ENCODE measurements at places on chromosomes 4 and X. TPM values are rescaled to one million over a fixed set of nuclear protein-coding genes. Genes with fewer than 3 reads are reported as not detected.
A peak's percentile ranks its signal among the peaks of the same experiment; 100 is the strongest.

DNA sequence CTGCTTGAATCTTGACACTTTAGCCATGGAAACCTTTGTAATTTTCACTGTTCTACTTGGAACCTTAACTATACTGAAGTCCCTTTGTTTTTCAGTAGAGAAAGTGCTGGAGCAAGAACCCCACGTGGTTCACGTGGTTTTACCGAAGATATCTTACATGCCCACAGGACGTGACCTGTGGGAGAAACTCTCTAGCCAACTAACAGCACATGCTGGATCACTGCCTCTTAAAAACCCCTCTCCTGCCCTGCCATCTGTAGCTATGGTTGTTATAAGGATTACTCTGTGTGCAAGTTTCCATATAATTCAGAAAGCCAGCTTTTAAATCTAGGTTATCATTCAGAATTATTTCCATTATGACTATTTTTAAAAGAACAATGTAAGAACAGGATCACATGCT, 30.2 kb downstream of the SPANXD start:
- no peak for DNase-seq
- no peaks in the 10 kb centered on the region for H3K36me3 ChIP-seq
- no peaks in the 10 kb centered on the region for H3K27me3 ChIP-seq

- no peak overlapping the region for H3K27ac ChIP-seq
- no peak overlapping the region for H3K4me3 ChIP-seq
- no peaks in the 10 kb centered on the region for H3K4me1 ChIP-seq
- DNase-seq: no peak
- peaks cover 2% of the 10 kb centered on the region for H3K27me3 ChIP-seq
- peaks cover 14% of the 10 kb centered on the region for H3K36me3 ChIP-seq
Observed at GRCh38 chrX:24799078-24799477, 105.4 kb downstream of the POLA1 start.

- H3K36me3 ChIP-seq: peaks cover 5% of the 10 kb centered on the region
- no peak overlapping the region for H3K4me3 ChIP-seq
- H3K27me3 ChIP-seq: peaks cover 3% of the 10 kb centered on the region
- DNase-seq: peak; percentile 71
- peak overlapping the region; percentile 86 for H3K27ac ChIP-seq
Observed at GRCh38 chr4:2745981-2746806, 9.9 kb downstream of the TNIP2 start.

DNA sequence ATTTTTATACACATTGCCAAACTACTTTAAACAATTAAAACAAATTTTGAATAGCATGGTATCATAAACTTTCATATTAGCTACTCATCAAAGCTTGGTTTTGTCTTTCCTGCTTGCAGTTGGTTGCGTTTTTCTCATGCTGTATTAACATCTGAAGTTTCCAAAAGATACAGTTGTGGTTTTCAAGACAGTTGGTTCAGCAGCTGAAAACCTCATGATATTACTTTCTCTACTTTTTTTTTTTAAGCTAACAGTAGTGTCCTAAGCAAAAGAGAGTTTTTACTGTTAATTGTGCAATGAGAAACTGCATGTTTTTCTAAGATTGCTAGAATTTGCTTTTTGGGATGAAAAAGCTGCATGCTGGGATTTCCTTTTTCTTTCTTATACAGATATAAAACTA, 15.2 kb downstream of the RUFY3 start:
- H3K36me3 ChIP-seq: no peaks in the 10 kb centered on the region
- H3K4me3 ChIP-seq: peak overlapping the region; percentile 74
- DNase-seq: no peak
- H3K27ac ChIP-seq: peak overlapping the region; percentile 86
- peaks cover 2% of the 10 kb centered on the region for H3K27me3 ChIP-seq
- peaks cover 44% of the 10 kb centered on the region for H3K4me1 ChIP-seq

GRCh38 chr4:118850488-118851173, 14.7 kb upstream of the SEC24D start:
- H3K36me3 ChIP-seq: peaks cover 8% of the 10 kb centered on the region
- peak; percentile 50 for DNase-seq
- H3K4me1 ChIP-seq: peaks cover 14% of the 10 kb centered on the region
- H3K27ac ChIP-seq: peak overlapping the region; percentile 91
- no peaks in the 10 kb centered on the region for H3K27me3 ChIP-seq

DNA sequence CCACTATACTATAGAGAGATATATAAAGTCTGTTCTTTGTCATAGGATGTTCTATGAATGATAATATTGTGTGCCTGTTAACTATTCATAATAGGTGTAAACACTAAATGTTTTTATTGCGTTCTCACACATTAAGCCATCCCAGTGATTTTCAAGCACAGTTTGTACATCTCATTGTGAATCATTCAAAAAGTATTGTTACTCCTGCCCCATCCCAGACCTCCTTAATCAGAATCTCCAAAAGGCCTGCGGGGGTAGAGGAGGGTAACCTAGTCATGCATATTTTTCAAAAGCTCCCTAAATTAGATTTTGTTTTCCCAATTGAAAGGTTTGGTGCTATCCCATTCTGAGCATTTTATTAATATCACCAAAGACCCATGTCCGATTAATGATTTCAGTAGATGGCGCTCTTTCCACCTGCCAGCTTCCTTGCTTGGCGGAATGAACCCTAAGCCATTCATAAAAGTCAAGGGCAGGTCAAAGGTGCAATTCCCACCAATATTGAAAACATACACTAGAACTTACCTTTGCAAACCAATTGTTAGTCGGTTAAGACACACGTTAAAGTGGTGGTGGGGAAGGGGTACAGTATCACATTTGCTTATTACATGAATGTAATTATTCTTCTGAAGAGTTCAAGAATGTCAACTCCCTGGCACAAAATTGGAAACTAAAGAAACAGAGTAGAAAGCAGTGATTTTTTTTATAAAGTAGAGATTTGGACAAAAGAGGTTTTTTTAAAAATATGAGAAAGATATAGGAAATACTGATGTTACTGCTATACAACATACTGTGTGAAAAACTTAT, 5.8 kb upstream of the TET2 start:
- H3K4me3 ChIP-seq: no peak overlapping the region
- H3K36me3 ChIP-seq: no peaks in the 10 kb centered on the region
- H3K27me3 ChIP-seq: peaks cover 4% of the 10 kb centered on the region

DNA sequence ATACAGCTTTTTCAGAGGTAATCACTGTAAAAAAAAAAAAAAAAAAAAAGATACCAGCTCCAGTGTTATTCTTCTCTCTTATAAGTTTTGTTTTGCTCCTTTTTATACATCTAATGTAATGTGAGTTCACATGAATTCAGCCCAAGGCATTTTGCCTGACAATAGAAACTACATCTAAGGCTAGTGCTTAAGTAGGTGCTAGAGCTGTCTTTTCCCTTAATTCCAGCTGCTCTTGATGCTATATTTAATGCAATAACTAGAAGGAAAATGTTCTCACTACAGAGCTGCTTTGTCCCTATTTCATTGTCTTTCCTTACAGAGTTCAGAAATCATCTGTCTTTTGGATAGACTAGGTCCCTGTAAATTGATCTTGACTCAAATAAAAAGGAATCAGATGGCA, 150.1 kb downstream of the NAA11 start:
- no peak for DNase-seq
- no peaks in the 10 kb centered on the region for H3K4me1 ChIP-seq
- no peaks in the 10 kb centered on the region for H3K36me3 ChIP-seq
- no peak overlapping the region for H3K4me3 ChIP-seq
- no peak overlapping the region for H3K27ac ChIP-seq

GRCh38 chrX:53716328-53717088, 30.0 kb upstream of the HUWE1 start:
- H3K27me3 ChIP-seq: peaks cover 7% of the 10 kb centered on the region
- H3K36me3 ChIP-seq: no peaks in the 10 kb centered on the region
- peak overlapping the region; percentile 99 for H3K27ac ChIP-seq

DNA sequence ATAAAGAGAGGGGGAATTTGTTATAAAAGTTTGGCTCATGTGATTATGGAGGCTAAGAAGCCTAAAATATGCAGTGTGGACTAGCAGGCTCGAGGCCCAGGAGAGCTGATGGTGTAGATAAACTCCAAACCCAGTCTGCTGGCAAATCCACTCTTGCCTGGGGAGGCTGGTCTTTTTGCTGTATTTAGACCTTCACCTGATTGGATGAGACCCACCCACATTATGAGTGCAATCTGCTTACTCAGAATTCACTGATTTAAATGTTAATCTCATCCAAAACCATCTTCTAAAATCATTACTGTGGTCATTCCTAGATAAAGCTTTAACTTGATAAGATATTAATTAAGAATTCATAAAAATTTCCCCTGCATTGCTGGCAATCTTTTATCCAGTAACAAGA, 473.2 kb downstream of the TMA16 start:
- no peak overlapping the region for H3K27ac ChIP-seq
- H3K4me3 ChIP-seq: no peak overlapping the region
- no peaks in the 10 kb centered on the region for H3K27me3 ChIP-seq
- H3K36me3 ChIP-seq: no peaks in the 10 kb centered on the region

DNA sequence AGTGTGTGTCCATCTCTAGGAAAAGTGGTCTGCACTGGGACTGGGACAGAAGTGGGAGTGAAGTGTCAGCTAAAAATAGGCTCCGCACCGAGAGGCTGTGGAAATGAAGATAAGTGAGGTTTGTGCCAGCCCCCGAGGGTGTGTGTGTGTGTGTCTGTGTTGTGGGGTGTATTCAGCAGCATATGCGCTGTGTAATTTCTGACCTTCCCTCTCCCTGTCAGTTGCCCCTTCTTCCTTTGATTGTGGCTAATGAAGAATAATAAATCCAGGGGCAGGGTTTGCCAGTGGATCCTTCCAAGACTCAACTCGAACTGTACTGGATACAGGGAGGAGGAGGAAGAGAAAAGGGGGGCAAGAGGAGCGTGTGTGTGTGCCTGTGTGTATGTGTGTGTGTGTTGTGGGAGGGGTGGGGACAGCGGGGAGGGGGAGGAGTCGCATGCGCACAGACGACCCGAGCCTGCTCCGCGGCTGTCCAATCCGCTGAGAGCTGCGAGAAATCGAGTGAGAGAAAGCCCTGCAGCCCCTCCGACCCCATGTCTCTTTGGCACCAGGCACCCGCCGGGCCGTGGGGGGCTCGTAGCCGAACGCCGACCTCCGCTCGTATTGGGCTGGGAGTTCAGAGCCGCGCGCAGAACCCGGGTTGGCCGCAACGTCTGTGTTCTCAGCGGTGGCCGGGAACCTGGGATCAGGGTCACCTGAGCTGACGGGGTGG, 916 bp upstream of the POU4F2 start:
- H3K4me1 ChIP-seq: peaks cover 9% of the 10 kb centered on the region
- peaks cover 48% of the 10 kb centered on the region for H3K27me3 ChIP-seq
- no peak for DNase-seq
- H3K4me3 ChIP-seq: peak overlapping the region; percentile 64

DNA sequence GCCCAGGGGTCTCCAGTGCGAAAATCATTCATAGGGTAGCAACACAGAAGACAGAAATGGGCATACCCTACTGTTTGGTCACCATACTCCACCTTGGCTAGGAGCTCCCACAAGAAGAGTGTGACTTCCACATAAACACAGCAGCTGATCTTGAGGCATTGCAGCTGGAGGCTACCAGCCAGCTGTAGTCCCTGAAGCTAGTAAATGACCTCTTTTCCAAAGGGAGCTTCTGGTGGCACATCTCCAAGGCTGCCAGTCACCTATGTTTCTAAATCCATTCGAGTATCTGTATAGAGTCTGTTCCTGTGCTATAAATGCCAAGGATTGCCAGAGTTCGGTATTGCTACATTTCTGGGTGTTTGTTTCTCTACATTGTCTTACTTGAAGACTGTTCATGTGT, 21.3 kb upstream of the PNPLA4 start:
- H3K4me1 ChIP-seq: peaks cover 8% of the 10 kb centered on the region
- H3K27me3 ChIP-seq: no peaks in the 10 kb centered on the region
- H3K4me3 ChIP-seq: no peak overlapping the region

GRCh38 chr4:184280591-184281071, 63.0 kb upstream of the ENPP6 start:
- H3K27ac ChIP-seq: no peak overlapping the region
- H3K4me1 ChIP-seq: peaks cover 18% of the 10 kb centered on the region
- no peaks in the 10 kb centered on the region for H3K36me3 ChIP-seq
- DNase-seq: no peak
- H3K4me3 ChIP-seq: no peak overlapping the region
- no peaks in the 10 kb centered on the region for H3K27me3 ChIP-seq

DNA sequence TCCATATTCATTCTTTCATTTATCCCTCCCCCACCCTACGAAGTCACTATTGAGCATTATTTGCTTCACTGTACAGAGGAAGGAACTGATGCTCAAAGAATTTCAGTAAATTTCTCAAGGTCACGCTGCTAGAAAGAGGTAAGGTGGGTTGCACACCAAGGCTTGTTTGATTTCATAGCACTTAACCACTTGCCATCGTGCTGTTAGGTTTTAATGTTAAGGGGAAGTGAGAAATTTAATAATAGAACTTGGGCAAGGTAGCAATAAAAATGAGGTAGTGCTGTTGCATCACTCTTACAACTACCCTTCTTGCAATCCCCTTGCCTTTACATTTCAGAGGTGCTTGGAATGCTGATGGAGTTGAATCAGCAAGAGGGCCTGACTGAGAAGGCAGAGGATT, 343.1 kb downstream of the MID1IP1 start:
- peaks cover 5% of the 10 kb centered on the region for H3K27me3 ChIP-seq
- H3K27ac ChIP-seq: no peak overlapping the region
- DNase-seq: no peak
- H3K4me3 ChIP-seq: no peak overlapping the region
- no peaks in the 10 kb centered on the region for H3K4me1 ChIP-seq

DNA sequence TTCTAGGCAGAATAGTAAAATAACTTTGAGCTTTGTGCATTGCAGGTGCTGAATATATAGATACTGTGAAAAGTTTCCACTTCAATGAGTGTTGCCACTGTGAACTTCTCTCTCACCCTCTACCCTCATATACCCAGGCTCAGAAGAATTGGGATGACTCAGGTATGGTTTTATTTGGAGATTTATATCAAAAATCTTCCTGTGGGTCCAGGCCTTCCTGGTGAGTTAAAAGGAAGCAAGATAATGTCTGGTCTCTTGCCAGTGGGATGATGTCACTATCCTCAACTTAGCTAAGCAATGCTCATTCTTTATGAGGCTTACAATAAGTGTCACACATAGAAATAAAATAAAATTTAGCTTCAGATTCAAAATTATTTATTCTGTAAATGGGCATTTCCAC, 153.3 kb upstream of the TENT5D start:
- no peaks in the 10 kb centered on the region for H3K4me1 ChIP-seq
- H3K36me3 ChIP-seq: no peaks in the 10 kb centered on the region
- no peak overlapping the region for H3K27ac ChIP-seq

DNA sequence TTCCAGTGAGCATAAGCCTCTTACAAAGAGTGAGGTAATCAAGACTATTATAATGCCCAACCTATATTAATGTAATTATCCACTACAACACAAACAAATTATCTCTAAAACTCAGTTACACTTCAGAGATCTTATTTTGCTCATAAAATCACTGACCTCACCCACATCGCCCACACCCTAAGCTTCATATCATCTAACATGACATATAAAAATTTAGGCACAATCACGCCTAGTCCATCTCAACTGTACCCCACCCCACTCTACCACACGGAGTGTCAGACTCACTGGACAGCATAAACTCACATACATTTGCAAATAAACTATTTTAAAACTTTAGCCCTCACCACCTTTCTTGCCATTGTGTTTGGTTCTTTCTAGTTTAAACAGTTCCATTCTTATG, 252.4 kb downstream of the PCDH7 start:
- DNase-seq: no peak
- H3K27ac ChIP-seq: no peak overlapping the region
- H3K27me3 ChIP-seq: peaks cover 2% of the 10 kb centered on the region

The RBM46 gene
- polyA plus RNA-seq: not detected

The P2RY4 gene
- polyA plus RNA-seq: not detected

The PGAM4 gene
- polyA plus RNA-seq: 0.52 TPM

The MBNL3 gene
- 73.9 TPM for polyA plus RNA-seq

The USP26 gene
- not detected for polyA plus RNA-seq

The EIF1AX gene
- 88.7 TPM for polyA plus RNA-seq

The SOWAHD gene
- polyA plus RNA-seq: 0.33 TPM

The CXCL1 gene
- not detected for polyA plus RNA-seq

All from immature natural killer cell (primary cell).